ENCODE measurements at places on chromosomes 11 and 22.

DNA sequence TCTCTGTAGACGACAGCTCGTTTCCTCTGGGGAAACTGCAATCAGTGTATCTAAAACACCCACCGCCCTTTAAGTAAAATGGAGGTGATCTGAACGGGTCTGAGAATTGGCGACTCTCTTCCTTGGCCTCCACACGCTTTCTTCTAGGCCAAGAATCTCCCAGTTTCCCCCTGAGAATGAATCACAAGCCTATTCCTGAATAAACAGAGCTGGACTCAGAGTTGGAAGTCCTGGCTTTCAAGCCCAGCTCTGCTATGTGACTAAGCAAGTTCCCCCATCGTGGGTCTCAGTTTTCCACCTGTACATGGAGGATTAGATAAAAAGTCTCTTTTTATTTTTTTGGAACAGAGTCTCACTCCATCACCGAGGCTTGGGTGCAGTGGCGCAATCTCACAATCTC is 200.4 kb downstream of the MN1 start:
- DNase-seq: no peak

DNA sequence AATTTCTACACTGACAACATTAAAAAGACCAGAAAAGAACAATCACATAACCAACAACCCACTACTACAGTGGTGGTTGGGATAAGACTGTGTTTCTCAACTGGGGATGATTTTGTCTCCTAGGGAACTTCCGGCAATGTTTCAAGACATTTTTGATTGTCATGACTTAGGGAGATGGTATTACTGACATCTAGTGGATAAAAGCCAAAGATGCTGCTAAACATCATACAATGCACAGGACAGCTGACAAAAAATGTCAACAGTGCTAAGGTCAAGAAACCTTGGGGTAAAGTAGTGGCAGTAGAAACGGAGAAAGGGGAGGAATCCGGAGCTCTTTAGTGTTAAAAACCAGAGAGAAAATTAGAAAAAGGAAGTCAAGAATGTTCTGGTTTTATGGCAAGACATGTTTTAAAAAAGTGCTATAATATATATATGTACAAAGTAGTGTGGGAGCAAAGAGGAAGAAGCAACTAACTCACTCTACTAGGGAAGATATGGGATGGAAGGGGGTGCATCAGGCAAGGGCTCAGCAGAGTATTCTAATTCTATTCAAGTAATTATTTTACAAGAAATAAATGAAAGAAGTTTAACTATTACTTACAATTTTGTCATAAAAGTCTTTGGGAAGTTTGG is 37.2 kb downstream of the CKAP5 start:
- DNase-seq: no peak

DNA sequence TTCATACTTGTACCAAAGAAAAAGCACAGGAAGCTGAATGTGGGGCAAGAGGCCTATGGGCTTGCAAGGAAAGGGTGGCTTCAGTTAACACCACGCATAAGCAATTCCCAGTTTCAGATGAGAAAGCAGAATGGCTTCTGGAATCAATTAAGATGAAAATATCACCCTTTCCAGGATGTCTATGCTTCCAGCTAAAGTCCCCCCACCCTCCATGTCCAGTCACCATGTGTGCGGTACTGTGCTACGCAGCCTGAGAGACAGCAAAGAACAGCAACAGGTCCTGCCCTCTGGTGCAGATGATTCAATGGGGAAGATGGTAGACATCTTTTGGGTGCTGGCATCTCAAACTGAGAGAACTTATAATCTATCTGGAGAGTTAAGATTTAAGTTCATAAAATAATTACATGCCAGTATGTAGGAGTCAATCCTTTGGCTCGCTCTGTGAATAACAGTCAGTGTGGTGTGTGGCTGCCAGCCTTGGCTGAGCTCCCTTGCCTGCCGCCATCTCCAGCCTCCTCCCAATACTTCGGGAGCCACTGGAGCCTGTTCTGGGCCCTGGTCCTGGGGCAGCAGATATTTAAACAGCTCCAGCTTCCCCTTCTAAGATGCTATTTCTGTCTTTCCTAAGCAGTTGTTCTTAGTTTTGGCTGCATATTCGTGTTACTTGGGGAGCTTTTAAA is 44.5 kb downstream of the ME3 start:
- DNase-seq: no peak

GRCh38 chr11:66874232-66874631 is 17.4 kb downstream of the LRFN4 start:
- DNase-seq: no peak

GRCh38 chr11:64934682-64935358 is 873 bp downstream of the GPHA2 start:
- no peak for DNase-seq

GRCh38 chr22:37256075-37256726 is 12.1 kb upstream of the RAC2 start:
- no peak for DNase-seq

- DNase-seq: no peak
These were observed 11.9 kb downstream of the RIC3 start for GRCh38 chr11:8156877-8157276.

DNA sequence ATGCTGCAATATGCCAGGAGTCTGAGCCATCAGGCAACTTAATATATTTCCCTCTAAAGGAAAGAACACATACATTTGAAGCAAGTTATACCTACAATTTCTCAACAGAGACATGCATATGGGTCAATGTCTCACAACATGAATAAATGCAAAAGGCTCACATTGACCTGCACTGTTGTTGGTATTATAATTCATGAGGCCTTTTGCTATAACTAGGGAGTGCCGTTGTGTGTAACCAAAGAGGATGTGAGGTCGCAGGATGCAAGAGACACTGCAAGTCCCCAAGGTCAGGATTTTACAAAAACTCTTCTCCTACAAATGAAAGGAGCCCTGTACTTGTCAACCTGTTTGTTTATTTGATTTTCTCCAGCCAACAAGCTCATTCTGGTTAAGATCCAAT is 250.5 kb downstream of the LARGE1 start:
- DNase-seq: no peak

DNA sequence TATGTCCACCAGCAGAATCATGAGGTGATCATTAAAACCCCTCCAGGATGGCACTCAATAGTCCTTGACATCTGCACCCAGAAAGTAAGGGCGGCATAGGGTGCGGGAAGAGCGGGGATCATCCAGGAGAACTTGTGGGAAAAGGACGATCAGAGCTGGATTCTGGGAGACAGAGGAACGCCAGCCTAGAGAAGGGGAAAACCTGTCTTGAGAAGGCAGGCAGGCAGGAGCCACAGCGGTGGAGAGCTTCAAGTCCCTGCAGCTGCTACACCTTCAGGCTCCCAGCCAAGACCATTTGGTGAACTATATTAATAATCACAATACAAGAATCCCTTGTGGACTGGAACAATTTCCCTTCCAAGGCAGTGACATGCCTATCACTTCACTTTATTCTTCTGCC is 134.3 kb downstream of the BUD13 start:
- DNase-seq: no peak

All from GM12892 (cell line).